ENCODE measurements at places on chromosomes 1 and 21.

- no peak for DNase-seq
These were observed 143.1 kb downstream of the TGFBR3 start for GRCh38 chr1:91742848-91743292.

GRCh38 chr1:204083491-204083890 lies 10.6 kb downstream of the SOX13 start:
- DNase-seq: no peak

DNA sequence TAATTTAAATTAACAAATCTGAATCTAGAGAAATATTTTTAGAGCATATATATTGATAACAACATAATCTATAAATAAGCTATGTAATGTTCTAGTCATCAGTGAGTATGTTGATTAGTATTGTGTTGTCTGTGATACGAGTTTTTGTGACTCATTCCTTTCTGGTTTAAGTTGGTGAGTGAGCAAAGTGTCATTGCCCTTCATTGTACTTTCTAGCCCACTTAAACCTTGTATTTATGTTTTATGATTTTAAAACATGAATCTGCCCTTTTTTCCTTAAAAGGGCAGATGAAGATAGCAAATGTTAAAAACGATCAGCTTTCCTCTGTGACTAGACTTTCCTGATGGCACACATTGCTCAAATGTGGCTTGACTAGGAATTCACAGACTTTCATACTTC lies 38.5 kb downstream of the MACO1 start:
- DNase-seq: no peak

DNA sequence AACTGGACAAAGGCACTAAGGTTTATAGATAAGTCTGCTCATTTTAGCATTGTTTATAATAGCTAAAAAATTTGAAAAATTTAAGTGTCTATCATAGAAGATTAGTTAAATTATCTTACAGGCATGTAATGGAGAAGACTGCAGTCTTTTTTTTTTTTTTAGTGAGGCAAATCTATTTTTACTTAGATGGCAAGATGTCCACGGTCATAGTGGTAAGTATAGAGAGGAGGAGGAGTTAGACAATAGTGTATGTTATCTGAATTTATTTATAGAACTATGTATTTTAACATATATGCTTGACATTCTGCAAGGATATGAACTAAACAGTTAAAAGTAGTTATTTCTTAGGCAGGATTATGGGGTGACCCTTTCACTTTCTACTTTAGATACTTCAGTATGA lies 149.0 kb downstream of the SYT2 start:
- DNase-seq: no peak

GRCh38 chr1:19344372-19344810 lies 32.3 kb downstream of the SLC66A1 start:
- no peak for DNase-seq

DNA sequence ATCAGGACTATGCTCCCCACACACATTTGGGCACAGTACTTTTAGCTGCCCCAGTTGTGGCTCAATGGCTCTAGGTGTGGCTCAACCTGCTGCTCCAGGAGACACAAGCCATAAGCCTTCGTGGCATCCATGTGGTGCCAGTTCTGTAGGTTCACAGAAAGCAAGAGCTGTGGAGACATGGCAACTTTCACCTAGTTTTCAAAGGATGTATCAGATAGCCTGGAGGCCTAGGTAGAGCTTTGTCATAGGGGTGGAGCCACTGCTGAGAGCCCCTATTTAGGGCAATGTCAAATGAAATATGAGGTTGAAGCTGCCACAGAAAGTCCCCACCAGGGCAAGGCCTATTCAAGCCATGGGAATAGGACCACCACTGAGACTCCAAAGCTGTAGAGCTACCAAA lies 210.5 kb downstream of the LMO4 start:
- DNase-seq: no peak

- peak; percentile 33 for DNase-seq
These were observed 182.6 kb upstream of the EDN2 start for GRCh38 chr1:41666981-41667631.
